ENCODE measurements at places on chromosomes 5 and 9. TPM values are rescaled to one million over a fixed set of nuclear protein-coding genes. Genes with fewer than 3 reads are reported as not detected.

Gene DAP
- total RNA-seq, result 18.3 TPM

Gene MIGA2
- total RNA-seq, result 12.0 TPM

Gene GARNL3
- total RNA-seq, result 21.9 TPM

Gene LCN10
- 2.1 TPM for total RNA-seq

Gene IFNA2
- total RNA-seq, result not detected

Gene LHX3
- total RNA-seq, result not detected

Gene PAPPA
- total RNA-seq, result 0.52 TPM

Gene ABO
- under 0.01 TPM for total RNA-seq

Gene CLINT1
- total RNA-seq, result 53.2 TPM

Gene CCNI2
- total RNA-seq, result not detected

Gene HMMR
- total RNA-seq, result 2.6 TPM

Gene PCSK5
- 16.7 TPM for total RNA-seq

Gene PWWP2A
- total RNA-seq, result 13.0 TPM
